CMK (cell line): ENCODE measurements at places on chromosomes 3 and 15.

DNA sequence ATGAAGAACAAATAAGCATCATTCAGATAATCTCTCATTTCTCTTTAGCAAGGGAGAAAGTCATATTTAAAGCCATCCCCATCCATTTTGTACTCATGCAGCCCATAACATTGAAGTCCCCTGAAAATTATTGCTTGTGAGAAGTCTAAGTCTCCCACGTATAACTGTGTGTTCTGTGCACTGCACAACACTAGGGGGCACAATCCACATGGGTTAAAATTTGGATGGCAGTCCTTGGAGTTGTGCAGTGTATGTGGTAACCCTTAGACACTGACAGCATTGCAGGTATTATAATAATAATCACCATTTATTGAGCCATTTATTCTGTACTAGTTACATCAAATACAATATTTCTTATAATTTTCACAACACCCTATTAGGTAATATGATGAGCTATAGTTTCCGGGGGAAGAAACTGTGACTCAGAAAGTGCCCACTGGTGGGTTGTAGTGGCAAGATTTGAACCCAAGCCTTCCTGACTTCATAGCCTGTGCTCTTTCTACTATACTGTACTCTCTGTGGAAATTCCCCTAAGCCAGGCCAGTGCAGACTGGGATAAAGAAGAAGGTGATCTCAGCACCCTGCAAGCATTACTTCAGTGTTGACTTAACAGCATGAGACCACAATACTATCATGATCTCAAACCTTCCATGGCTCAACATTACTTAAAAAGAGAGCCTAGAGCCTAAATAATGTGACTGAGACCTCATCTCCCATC is 15.7 kb downstream of the KCNAB1 start:
- no peak for DNase-seq

DNA sequence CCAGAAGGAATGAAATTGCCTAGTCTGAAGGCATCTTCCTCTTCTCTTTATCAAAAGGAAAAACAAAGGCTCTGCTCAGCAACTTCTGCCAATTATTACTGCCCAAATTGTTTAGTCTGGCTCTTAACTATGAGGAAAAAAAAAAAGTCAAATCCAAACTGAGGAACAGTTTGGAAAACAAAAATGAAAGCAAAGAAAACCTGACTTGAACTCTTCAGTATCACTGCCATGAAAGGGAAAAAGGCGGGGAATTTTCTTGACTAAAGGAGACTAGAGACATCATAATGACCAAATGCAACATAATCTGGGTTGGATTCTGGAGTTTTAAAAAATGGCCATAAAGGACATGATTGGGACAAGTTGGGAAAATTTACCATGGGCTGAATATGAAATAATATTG is 156.3 kb downstream of the STT3B start:
- no peak for DNase-seq

DNA sequence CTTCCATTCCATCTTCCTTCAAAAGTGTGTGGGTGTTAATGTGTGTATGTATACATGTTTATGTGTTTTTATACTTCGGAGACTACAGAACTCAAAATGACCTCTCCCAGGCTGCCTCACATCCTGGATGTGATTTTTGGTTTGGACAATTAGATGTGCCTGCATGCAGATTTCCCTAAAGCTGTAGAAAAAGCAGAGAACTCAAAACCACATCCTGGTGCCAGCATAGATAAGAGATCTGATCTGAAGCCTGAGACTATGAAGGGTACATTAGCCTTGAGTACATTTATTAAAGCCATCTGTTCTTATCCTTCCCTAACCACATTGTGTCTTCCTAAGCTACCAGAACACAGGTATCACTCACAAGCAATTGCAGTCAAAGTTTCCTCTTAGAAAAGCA is 319.4 kb upstream of the RASGRP1 start:
- no peak for DNase-seq

GRCh38 chr15:91887321-91887720 is 33.8 kb downstream of the SLCO3A1 start:
- DNase-seq: no peak

DNA sequence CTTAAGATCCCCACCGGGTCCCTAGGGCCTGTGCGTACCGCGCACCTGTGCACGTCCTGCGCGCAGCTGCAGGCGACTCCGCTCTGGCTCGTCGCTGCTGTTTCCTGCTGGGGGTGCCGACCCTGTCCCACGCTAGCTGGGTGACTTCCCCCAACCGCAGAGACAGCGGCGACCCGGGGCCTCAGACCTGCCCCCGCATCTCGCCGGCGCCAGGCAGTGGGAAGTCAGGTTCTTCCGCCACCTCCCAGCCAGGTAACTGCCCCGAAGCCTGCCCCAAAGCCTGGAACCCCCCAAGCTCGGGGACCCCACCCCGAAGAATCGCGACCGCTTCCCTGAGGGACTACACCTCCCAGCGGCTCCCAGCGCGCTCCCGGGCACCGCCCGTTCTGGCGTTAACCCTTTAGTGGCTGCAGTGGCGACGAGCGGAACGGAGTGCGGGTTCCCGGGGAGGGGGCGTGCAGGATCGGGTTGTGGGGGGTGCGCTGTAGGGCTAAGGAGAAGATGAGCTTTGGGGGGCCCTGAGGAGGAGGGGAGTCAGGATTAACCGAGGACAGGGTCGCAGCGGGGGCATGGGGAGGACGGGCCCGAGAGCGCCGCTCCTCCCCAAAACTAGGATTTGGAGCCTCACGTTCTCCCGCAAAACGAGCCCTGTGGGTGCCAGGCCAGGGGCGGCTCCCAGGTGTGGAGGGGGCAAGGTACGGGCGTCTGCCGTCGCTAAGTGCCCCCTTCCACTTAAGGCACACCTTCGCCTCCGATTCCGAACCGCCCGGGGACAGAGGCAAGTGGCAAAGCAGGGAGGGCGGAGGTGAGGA is 589 bp downstream of the NEIL1 start:
- no peak for DNase-seq

GRCh38 chr3:61841111-61841845 is 279.9 kb downstream of the PTPRG start:
- DNase-seq: no peak

GRCh38 chr15:27955087-27955486 is 144.0 kb downstream of the OCA2 start:
- no peak for DNase-seq

DNA sequence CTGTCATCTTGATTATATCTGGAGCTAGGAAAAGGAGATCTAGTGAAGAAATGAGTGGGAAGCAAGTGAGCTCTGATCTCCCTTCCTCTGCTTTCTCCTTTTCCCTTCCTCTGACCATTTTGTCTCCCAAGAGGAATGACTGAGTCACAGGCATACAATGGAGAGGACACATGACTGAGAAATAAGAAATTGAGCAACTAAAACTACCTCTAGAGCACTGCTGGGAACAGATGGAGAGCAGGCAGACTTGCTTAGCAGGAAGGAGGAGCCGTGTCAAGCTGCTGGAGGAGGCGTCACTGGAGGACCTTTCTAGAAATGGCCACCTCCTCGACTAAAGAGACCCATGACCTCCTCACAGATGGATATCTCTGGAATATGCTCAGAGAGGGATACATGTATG is 66.9 kb upstream of the MYO5C start:
- DNase-seq: no peak

GRCh38 chr3:177777699-177778098 is 580.4 kb upstream of the TBL1XR1 start:
- no peak for DNase-seq

DNA sequence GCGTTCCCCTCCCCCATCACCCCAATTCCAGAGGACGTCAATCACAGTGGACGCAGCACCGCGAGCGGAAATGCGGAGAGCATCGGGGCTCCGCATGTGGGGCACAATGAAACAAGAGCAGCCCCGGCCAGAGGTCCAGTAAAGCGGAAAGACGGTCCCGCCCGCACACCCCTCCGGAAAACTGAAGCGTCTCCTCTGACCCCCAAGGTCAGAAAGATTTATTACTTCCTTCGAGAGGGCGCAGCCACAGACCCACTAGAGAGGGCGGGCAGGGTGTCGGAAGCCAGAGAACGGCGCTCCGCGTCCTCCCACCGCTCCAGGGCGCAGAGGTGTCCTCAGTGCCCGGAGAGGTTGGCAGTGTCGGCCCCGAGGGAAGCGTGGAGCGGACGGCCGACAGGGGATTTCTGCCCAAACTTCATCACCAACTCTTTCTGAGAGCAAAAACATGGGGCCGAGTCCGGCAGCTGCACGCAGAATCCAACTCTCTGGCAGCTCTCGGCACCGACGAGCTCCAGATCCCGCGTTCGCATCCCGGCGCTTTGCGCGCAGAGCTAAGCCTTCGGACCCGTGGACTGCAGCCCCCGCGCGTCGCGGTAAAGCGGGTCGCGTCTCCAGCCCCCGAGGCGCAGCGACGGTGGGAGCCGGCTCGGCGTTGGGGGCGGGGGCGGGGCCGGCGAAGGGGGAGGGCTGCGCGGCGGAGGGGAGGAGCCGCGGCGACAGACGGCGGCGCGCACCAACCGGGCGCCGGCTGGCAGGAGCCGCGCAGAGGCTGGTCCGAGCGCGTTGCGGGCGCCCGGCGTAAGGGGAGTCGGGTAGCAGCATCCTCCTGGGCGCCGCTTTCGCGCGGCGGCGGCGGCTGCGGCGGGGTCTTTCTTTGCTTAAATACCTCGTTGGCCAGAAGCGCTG is at the start of gene CHST2:
Gene CHST2 (plus strand): TSS at position 763 of the 906 bp plus-strand sequence. CDS start 1,046 bp downstream, outside the sequence.
- DNase-seq: no peak

DNA sequence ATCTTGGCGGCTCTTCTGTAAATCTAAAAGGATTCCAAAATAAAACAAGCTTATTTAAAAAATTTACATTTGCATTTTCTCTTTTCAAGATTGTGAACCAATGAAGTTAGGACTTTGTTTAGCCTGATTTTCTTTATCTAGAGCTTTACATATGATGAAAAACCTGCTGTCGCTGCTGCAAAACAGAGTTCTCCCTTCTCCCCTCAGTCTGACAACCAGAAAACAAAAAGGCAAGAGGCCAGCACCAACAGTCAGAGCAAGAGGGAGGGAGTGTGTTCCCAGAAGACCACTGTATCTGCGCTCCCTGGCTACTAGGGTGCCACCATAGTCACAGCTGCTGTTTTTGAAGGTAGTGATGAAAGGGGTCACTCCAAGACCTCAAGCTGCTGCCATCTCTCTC is 33.1 kb upstream of the NEO1 start:
- no peak for DNase-seq

GRCh38 chr3:181695661-181696491 is 15.8 kb upstream of the SOX2 start:
- no peak for DNase-seq

GRCh38 chr3:196517162-196517800 is 2.1 kb upstream of the SMCO1 start:
- no peak for DNase-seq

GRCh38 chr3:18758047-18758704 is 333.0 kb upstream of the SATB1 start:
- DNase-seq: peak; percentile 31

GRCh38 chr15:99343881-99344551 is 92.7 kb downstream of the LRRC28 start:
- no peak for DNase-seq

GRCh38 chr3:13107661-13108060 is 34.4 kb upstream of the IQSEC1 start:
- no peak for DNase-seq

DNA sequence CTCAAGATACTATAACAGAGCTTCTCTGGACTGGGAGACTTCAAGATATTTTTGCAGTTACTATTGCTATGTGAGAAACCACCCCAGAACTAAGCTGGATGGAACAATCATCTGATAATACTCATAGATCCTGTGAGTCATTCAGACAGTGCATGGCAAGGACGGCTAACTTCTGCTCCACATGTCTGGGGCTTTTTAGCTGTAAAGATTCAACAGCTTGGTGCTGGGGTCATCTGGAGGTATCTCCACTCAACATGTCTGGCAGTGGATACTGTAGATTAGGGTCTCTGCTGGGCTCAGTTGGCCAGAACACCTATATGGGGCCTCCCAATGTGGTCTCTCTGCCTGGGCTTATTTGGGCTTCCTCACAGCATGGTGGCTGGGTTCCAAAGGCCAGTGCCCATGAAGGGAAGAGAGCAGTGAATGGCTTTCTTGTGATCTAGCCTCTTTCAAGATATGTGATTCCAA is 117.3 kb upstream of the SLC7A14 start:
- no peak for DNase-seq

DNA sequence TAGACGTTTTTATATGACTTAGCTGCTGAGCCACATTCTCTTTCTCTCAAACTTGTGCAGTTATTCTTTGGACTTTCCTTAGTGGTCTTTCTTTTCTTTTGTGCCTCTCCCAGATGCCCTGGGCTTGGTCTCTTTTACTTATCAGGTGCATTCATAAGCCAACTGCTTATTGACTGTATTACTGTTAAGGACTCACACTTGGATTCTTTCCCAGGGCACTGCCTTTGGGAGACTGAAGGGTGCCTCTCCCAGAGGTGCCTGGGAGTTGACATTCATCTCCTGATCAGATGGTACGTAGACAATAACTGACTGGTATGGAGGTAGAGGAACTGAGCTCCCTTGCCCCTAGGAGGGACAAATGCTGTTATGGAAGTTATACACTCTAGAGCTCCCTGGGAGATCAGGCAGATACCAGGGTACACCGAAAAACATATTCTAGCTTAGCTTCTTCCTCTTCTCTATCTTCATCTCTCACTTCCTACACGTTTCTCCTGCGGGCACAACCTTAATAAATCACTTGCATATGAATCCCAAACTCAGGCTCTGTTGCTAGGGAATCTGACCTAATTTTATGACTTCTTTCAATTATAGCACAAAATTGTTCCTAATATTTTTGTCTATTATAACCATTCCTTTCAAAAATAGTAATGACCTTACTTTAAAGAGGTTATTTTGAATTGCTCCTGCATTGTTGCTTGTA is 24.7 kb downstream of the PARP15 start:
- DNase-seq: no peak

DNA sequence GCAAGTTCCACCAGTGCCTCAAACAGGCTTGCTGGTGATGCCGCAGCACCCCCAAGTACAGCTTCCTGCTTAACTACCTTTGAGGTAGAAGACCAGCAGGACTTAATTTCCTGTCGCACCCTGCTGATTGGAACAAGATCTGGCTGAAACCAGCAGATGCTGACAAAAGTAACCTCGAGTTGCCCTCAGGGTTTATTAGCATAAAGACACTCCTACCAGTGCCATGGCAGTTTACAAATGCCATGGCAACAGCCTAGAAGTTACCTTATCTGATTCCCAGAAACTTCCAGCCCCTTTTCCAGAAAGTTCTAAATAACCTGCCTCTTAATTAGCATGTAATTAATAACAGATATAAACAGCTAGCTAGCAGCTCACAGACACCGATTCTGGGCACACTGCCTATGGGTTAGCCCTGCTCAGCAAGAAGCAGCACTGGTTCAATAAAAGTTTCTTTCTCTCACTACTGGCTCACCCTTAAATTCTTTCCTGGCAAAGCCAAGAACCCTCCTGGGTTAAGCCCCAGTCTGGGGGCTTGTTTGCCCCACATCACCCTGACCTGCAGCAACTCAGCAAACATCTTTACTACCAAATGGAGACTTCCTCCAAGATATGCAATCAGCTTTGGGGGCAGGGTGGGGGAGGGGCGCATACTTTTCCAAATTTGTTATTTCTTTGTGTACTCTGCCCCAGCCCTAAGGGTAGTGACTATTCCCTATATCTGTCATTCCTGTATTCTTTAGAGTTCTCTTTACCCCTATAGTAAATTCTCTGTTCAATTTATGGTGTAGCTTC is 54.2 kb downstream of the MAP4 start:
- no peak for DNase-seq

GRCh38 chr15:79222808-79223207 is 59.7 kb upstream of the ANKRD34C start:
- no peak for DNase-seq
